A549 treated with CORT108297 at 1 μM for 4 hours (cell line): ENCODE measurements at places on chromosomes 7 and 10. TPM values are rescaled to one million over a fixed set of nuclear protein-coding genes. Genes with fewer than 3 reads are reported as not detected.

Gene CAMK1D
- total RNA-seq = 5.7 to 7.9 TPM (median 7.1 TPM) in 5 replicates

Gene HYAL4
- total RNA-seq = not detected in 5 replicates

Gene SLC13A1
- total RNA-seq = not detected in 5 replicates

Gene ANXA8
- 28.8 to 40.9 TPM (median 33.6 TPM) in 5 replicates for total RNA-seq

Gene NUTM2B
- total RNA-seq = 0.33 to 0.47 TPM (median 0.34 TPM) in 5 replicates

Gene OPN1SW
- total RNA-seq = not detected in 5 replicates

Gene IRF5
- total RNA-seq = 11.4 to 17.4 TPM (median 14.5 TPM) in 5 replicates

Gene HGF
- 0.01 to 0.10 TPM in 2 of 5 replicates, not detected in the others for total RNA-seq

Gene FAM185A
- 6.9 to 7.7 TPM (median 7.3 TPM) in 5 replicates for total RNA-seq

Gene CDK5
- 32.6 to 37.1 TPM (median 34.0 TPM) in 5 replicates for total RNA-seq

Gene NCF1
- total RNA-seq = 0.09 to 0.13 TPM (median 0.11 TPM) in 4 of 5 replicates, not detected in the other

Gene HABP2
- 0.07 to 0.15 TPM (median 0.12 TPM) in 5 replicates for total RNA-seq

Gene TMEM213
- not detected in 5 replicates for total RNA-seq

Gene UCMA
- total RNA-seq = not detected in 5 replicates

Gene ITIH5
- total RNA-seq = 0.06 to 0.16 TPM (median 0.08 TPM) in 5 replicates

Gene SEMA3D
- 0.05 to 0.06 TPM (median 0.06 TPM) in 3 of 5 replicates, not detected in the others for total RNA-seq

Gene SPDYE2B
- not detected in 5 replicates for total RNA-seq

Gene CISD1
- total RNA-seq = 46.3 to 59.3 TPM (median 52.8 TPM) in 5 replicates

Gene CPN1
- 0.14 to 0.32 TPM (median 0.23 TPM) in 5 replicates for total RNA-seq

Gene FAM25G
- total RNA-seq = 1.1 to 1.8 TPM (median 1.5 TPM) in 3 of 5 replicates, not detected in the others

Gene PHYHIPL
- 0.18 to 0.39 TPM (median 0.31 TPM) in 5 replicates for total RNA-seq

Gene EN2
- total RNA-seq = 0.48 to 1.0 TPM (median 0.92 TPM) in 5 replicates

Gene CCL24
- not detected in 5 replicates for total RNA-seq

Gene ZNF117
- total RNA-seq = 0.16 to 0.28 TPM (median 0.20 TPM) in 5 replicates

Gene PAOX
- 1.7 to 2.4 TPM (median 2.1 TPM) in 5 replicates for total RNA-seq

Gene DPYSL4
- total RNA-seq = 15.0 to 20.0 TPM (median 18.9 TPM) in 5 replicates

Gene ANKRD1
- 6.5 to 14.5 TPM (median 9.4 TPM) in 5 replicates for total RNA-seq

Gene ZNF503
- 7.1 to 13.0 TPM (median 12.2 TPM) in 5 replicates for total RNA-seq

Gene CUX1
- total RNA-seq = 39.5 to 48.9 TPM (median 46.8 TPM) in 5 replicates

Gene CYP26C1
- 0.02 TPM in 1 of 5 replicates, not detected in the others for total RNA-seq

Gene GRID2IP
- total RNA-seq = 0.02 TPM in 1 of 5 replicates, not detected in the others

Gene CFAP46
- 1.0 to 1.9 TPM (median 1.5 TPM) in 5 replicates for total RNA-seq

Gene SH3PXD2A
- total RNA-seq = 1.2 to 2.8 TPM (median 1.9 TPM) in 5 replicates

Gene NAT16
- 0.10 to 0.17 TPM (median 0.14 TPM) in 5 replicates for total RNA-seq

Gene C7orf57
- 0.14 to 0.57 TPM (median 0.21 TPM) in 5 replicates for total RNA-seq

Gene UPK3BL2
- 2.1 to 3.8 TPM (median 2.7 TPM) in 5 replicates for total RNA-seq

Gene PRSS58
- not detected in 5 replicates for total RNA-seq

Gene KCND2
- total RNA-seq = not detected in 5 replicates

Gene ANKRD30A
- 0.52 to 0.94 TPM (median 0.72 TPM) in 5 replicates for total RNA-seq

Gene MYO1G
- 0.08 to 0.14 TPM (median 0.12 TPM) in 5 replicates for total RNA-seq

Gene CYP2C8
- total RNA-seq = not detected in 5 replicates

Gene PLA2G12B
- total RNA-seq = not detected in 5 replicates
